ENCODE measurements at places on chromosomes 5 and 9.

DNA sequence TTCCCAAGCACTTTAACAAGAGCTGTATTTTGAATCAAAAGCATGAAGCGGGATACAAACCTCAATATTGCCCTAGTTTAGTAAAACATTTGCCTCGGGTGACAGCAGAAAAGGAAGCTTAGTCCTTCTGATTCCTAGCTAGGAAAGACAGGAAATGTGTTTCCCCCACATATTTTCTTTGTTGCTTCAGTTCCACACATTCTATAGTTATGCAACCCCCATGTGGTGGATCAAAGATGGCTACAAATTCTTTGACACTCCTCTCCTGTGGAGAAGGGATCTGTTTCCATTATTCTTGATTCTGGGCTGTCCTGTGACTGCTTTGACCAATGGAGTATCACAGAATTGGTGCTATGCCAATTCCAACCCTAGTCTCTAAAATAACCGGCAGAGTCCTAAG is 89.1 kb upstream of the SLC30A5 start:
- DNase-seq = no peak

DNA sequence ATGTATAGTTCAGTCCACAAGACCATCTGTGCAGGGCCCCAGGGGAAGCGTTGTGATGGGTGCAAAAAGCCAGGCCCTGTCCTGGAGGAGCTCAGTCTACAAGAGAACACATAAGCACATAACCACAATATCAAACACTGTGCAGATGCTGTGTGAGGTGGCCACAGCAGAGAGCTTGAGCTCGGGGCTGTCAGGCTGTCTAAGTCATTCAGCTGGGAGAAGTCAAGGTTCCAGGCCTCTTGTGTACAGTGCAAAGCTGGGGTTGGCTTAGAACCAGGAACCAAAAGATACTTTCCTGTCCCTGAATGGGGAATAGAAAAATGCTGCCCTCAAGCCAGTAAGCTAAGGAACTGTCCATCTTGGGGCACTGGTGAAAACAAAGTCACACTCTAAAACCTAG is 75.0 kb downstream of the PRDM6 start:
- no peak for DNase-seq

DNA sequence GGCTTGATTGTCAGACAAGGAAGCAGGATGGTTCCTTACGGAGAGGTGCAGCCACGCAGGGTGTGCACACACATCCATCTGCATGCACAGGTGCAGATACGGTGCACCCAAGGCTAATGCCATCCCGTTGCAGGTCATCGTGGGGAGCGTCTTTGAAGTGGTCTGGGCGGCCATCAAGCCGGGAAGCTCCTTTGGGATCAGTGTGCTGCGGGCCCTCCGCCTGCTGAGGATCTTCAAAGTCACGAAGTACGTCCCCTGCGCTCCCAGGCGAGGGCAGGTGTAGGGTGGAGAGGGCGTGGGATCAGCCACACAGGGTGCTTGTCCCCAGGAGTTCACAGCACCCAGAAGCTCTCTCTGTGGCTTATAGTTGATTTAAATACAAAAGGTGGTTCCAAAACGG is 106.4 kb downstream of the CACNA1B start:
- no peak for DNase-seq

- DNase-seq = no peak
Measured at GRCh38 chr5:87266914-87267573, 639 bp upstream of the RASA1 start.

GRCh38 chr5:130333089-130333488 is 428.8 kb downstream of the CHSY3 start:
- no peak for DNase-seq

DNA sequence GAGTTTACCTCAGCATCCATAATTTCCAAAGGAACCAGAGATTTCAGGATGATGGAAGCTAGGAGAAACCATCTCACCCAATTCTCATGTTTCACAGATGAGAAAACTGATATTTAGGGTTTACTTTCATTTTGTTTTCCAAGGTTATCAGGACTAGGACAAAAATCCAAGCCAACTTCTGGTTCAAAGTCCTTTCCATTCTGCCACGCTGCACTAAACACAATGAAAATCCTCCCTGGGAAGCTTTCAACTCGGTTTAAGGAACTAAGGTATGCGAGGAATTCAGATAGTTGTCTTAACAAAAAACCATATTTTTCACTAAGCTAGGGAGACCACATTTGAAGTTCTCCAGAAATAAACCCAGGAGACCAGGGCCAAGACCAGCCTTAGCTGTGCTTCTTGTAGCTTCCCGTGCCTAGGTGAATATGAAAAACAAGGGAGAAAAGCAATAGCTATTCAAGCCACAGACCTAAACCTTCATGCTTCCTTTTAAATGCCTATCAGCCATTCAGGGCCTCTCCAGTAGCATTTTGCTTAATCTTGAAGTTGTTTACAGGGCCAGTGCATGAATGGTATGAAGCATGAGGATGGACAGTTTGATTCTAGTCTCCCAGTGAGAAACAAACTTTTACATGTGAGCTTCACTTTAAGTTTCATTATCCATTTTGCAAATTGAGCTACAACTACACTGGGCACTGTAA is 167.9 kb downstream of the DENND1A start:
- no peak for DNase-seq

- no peak for DNase-seq
Measured at GRCh38 chr5:16842896-16843295, 93.2 kb downstream of the MYO10 start.

- DNase-seq = peak; percentile 7
Measured at GRCh38 chr5:109410389-109411148, 795 bp upstream of the PJA2 start.

DNA sequence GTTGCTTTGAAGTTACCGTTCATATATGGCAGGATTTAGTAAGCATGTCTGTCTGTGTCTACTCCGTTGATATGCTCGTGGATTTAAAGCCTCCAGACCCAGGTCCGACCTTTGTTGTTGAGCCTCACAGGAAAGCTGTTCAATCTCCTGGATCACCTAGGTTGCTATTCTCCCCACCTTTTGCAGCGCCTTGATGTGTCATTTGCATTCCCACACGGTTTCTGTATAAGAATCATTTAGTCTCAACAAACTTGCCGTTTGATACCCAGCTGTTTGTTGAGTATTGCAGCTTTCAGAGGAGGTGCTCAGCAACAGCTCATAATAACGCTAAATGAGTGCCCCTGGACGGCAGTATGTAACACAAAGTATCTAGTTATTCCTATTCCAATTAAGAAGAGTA is 1.2 kb upstream of the ADGRV1 start:
- no peak for DNase-seq

GRCh38 chr5:96236051-96236450 is 197.0 kb downstream of the PCSK1 start:
- DNase-seq = no peak

GRCh38 chr9:137772281-137772873 is 105.2 kb upstream of the CACNA1B start:
- DNase-seq = no peak

DNA sequence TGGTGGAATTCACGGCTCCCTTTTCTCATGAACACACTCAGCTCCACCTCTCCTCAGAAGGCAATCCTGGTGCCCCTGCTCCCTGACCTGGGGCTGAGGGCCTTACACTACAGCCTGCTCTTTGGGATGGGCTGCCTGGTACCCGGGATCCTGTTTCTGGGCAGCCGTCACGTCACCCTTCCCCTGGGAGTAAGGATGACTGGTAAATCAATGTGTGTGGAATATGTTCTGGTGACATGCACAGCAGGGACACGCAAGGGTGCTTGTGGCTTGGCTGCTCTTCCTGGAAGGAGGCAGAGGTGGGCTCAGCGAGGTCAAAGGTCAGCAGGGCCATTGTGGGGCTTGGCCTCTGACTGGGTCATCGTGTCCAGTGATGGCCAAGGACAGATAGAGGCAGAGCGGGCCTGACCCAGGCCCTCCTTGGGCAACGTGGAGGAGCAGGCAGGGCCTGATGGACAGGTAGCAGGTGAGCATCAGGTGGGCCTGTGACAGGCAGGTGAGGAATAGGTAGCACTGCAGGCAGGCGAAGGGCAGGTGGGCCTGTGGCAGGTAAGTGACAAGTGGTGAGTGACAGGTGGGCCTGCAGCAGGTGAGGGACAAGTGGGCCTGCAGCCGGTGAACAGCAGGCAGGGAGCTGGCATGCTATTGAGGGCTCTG is 399.4 kb upstream of the IRX4 start:
- DNase-seq = no peak

DNA sequence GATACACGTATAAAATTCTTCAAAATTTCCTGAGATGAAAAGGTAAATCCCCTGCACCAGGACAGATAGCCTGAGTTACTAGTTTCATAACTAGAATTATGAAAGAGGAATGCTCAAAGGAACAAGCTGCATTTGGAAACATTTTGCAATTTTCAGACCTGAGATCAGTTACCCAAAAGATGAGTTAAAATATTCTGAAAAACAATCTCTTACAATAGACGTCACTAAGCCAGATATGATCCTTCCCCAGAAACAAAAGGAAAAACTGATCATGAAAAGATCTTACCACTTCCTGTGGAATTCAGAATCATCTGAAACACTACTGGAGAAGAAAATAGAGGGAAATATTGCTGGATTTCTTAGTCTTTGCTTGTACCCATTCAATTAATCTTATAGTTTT is 204.7 kb downstream of the ARRDC3 start:
- no peak for DNase-seq

DNA sequence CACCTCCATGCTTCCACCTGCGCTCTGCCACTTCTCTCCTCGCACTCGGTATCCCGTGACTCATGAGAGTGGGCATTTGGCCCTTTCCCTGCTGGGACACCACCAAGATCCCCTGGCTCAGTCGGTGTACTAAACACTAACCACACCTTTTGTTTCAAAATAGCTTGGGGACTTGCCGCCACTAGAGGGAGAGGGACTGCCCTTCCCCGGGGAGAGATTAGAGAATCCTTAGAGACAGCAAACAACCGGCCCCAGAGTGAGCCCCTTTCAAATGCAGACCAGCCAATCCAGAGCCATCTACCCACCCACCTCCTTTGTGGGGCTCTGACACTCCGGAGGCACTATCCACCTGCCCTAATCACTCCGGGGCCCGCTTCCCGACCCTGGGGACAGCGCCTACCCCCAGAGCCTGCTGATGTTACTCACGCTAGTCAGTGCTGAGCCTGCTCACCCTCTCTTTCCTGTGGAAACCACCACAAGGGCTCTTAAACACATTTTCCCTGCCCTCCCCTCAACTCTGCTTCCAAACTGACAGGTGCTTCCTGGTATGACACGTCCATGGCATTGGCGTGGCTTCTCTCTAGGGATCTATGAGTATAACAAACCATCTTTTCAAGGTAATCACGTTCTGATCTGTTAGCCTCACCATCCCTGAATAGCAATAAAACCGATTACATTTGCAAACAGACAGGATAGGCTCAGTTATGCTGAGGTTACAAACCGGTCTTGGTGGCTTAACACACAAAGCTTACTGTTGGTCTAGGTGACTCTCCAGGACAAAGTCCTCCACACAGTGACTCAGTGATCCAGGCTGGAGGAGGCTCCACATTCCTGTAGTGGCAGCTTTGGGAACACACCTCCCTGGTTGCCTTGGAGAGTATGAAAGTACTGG is 180.1 kb upstream of the MVB12B start:
- DNase-seq = no peak

- no peak for DNase-seq
Measured at GRCh38 chr9:68562461-68562860, 21.8 kb upstream of the TMEM252 start.

- no peak for DNase-seq
Measured at GRCh38 chr9:117407436-117408022, 7.3 kb downstream of the ASTN2 start.

- DNase-seq = no peak
Measured at GRCh38 chr5:150393096-150393645, 19.5 kb downstream of the CD74 start.

- no peak for DNase-seq
Measured at GRCh38 chr5:10319202-10319851, 11.6 kb upstream of the CMBL start.

GRCh38 chr5:97495301-97495700 is 312.3 kb upstream of the RIOK2 start:
- no peak for DNase-seq

DNA sequence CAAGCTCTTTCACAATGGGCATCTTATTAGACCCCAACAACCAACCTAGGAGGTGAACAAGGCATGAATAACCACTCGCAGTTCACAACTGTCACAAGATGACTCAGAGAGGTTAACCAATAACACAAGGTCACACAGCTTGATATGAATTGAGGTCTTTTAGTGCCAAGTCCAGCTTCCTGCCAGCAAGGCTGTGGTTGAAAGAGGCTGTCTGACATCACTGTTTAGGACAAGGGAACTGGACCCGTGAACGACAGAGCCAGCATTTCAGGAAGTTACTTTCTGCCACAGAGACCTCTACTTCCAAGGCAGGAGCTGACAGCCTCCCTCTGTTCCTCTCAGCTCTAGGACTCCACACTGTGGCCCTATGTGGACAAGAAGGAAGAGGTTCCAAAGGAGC is 53.4 kb upstream of the ALDH1B1 start:
- no peak for DNase-seq

- DNase-seq = no peak
Measured at GRCh38 chr9:134355561-134356279, 29.5 kb downstream of the RXRA start.

- DNase-seq = no peak
Measured at GRCh38 chr9:105308461-105309341, 64.2 kb downstream of the SLC44A1 start.

- DNase-seq = no peak
Measured at GRCh38 chr5:96432216-96433065, 607 bp downstream of the PCSK1 start.

GRCh38 chr9:135471791-135472640 is 7.6 kb upstream of the PPP1R26 start:
- DNase-seq = no peak

DNA sequence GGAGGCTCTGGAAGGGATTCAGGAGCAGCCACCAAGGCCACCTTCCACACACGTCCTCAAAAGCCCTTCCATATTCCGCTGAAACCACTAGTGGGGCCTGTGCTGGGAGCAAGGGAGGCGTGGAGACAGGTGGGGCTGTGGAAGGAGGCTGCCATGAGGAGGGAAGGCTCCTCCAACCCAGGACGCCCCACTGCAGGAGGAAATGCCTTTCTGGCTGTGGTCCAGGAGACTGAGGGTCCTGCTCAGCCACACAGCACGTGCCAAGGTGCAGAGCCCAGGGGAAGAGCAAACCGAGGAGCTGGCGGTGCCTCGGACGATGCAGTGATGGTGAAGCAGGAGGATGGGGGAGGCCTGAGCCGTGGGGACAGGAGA is 49.5 kb downstream of the ADAMTS2 start:
- no peak for DNase-seq

DNA sequence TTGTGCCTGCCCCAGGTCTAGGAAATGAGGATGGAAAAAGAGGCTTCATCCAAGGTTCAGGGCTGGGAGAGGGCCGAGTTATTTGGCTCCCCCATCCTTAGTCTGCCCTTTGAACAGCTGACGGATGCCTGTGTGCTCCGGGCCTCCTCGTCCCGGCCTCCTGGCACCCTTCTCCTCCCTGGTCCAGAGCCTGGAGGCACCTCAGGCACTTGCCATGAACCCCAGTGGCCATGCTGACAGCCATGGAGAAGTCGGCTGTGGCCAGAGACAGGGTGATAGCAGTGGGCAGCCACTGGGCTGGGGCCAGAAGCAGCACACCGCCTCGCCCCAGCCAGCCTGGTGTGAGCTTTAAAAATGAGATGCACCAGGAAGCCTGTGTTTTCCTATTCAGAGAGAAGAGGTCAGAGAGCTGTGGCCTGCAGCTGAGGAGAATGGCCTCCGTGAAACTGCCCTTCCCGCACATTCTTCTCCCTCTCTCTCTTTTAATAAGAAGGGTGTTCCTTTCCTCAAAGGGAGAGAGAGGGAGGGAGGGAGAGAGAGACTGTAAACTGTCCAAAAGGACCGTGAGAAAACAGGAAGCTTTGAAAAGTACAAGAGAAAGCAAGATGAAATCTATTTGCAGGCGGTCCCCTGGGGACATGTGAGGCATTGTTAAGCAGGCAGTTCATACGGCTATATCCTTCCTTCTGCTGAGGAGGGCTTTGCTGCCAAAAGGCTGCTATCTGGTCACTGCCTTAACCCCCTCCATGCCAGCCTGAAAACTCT is 55.3 kb downstream of the ZNF366 start:
- no peak for DNase-seq
